ENCODE measurements at places on chromosomes 1 and 21. TPM values are rescaled to one million over a fixed set of nuclear protein-coding genes. Genes with fewer than 3 reads are reported as not detected.
A peak's percentile ranks its signal among the peaks of the same experiment; 100 is the strongest.

The CDC42 gene
- 404 TPM for total RNA-seq

The RAB3B gene
- total RNA-seq, result 2.2 TPM

The FLG2 gene
- total RNA-seq, result not detected

The KIF14 gene
- total RNA-seq, result 22.1 TPM

The LIN28A gene
- total RNA-seq, result 0.86 TPM

The ATP13A2 gene
- total RNA-seq, result 47.2 TPM

The WDR64 gene
- not detected for total RNA-seq

GRCh38 chr21:35142036-35142815 is 93.1 kb upstream of the RUNX1 start:
- DNase-seq, result no peak

DNA sequence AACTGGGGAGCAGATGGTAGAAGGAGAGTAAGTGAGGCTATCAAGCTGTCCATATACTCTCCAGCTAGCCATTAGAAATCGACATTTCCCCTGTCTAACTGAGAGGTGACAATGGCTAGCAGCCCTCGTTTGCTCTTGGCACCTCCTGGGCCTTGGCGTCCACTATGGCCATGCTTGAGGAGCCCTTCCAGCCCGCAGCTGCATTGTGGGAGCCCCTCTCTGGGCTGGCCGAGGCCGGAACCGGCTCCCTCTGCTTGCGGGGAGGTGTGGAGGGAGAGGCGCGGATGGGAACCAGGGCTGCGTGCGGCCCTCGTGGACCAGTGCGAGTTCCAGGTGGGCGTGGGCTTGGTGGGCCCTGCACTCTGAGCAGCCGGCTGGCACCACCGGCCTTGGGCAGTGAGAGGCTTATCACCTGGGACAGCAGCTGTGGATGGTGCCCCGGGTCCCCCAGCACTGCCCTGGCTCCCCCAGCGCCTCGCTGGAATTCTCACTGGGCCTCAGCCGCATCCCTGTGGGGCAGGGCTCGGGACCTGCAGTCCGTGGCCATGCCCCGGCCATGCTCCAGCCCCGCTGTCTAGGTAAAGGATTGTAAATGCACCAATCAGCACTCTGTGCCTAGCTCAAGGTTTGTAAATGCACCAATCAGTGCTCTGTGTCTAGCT is 56.2 kb upstream of the PARP1 start:
- DNase-seq, result no peak

DNA sequence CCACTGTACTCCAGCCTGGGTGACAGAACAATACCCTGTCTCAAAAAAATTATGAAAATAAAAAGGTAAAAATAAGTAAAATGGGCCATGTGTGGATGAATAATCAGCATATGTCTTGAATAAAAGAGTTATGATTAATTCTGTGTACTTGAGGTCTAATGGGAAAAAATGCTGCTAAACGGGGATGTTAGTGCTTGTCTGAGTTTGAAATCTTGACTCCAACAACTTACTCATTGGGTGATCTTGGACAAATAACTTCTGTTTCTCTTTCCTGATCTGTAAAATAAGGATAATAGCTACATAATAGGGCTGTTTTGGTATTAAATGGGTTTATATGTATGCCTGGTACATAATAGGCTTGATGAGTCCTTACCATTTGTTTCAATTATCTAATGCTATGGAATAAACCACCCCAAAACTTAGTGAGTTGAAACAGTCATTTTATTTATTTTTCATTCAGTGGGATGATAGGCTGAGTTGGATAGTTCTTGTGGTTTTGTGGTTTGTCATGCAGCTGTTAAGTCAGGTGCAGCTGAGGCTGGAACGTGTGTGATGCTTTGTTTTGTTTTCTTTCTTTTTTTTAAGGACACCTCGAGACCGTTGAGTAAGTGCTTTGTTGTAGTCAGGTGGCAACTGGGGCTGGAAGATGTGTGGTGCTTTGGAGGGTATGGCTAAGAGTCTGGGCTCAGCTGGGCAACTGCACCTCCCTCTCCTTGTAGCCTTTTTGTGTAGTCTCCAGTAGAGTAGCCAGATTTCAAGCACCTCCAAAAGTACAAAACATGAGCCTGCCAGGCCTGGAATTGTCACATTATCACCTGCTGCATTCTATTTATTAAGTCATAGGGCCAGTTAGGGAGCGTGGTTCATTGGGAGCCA is 4.9 kb downstream of the MDM4 start:
- DNase-seq, result peak; percentile 45

DNA sequence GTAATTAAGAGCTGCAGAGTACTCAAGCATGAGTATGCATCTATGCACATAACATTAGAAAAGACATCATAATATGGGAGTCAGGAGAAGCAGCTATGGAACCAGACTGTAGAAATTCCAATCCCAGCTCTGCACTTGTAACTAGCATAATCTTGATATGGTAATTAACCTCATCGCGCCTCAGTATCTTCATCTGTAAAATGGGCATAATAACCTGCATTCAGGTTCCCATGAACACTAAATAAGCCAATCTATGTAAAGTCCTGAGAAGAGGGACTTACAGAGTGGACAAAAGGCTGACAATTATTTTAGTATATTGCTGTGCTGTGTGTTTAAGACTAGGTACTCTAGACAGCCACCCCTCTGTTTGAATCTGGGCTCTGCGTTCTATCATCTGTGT is 318.9 kb upstream of the USP25 start:
- DNase-seq, result no peak

- peak; percentile 59 for DNase-seq
These were observed 1.7 kb upstream of the GADD45A start for GRCh38 chr1:67683316-67683715.

DNA sequence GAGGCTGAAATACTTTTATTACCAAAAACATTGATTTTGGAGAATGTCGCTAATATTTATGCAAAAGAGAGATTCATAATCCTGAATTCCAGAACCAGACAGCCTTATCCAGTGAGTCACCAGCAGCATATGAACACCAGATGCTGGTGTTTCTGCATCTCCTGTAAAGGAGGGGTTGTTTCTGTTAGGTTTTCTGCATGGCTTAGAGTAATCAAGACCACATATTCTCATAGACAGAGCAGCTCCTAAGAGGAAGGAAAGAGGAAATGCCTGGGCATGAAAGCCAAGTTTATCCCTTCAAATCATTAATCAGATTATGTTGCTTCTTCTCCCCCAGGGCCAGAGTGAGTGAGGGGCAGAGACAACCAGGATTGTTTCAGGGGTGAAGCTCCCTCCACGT is 86.2 kb downstream of the NGF start:
- peak; percentile 86 for DNase-seq

- peak; percentile 56 for DNase-seq
These were observed at the start of gene RXFP4 for GRCh38 chr1:155940993-155941844. Gene RXFP4 (plus strand): TSS chr1:155941638. CDS start chr1:155941710, 72 bp downstream.

DNA sequence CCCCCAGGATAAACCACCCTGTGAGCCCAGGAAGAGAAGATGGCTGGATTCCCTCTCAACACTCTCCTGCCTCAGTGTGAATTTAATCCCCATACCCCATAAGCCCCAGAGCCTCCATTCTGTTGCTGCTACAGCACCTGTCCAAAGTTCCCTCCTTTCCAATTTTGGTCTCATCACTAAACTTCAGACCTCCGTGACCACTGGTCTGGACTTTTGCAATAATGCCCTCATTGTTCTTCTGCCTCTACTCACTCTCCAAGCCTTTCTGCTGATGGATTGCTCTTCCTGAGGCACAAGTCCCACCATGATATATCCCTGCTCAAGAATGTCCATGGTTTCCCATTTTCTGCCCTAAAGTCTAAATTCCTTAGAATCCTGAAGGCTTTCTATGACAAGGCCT is 83.2 kb downstream of the CD58 start:
- DNase-seq, result no peak

DNA sequence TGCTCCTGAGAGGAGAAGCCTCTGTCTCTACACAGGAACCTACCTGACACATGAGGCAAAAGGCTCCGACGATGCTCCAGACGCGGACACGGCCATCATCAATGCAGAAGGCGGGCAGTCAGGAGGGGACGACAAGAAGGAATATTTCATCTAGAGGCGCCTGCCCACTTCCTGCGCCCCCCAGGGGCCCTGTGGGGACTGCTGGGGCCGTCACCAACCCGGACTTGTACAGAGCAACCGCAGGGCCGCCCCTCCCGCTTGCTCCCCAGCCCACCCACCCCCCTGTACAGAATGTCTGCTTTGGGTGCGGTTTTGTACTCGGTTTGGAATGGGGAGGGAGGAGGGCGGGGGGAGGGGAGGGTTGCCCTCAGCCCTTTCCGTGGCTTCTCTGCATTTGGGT is 3.9 kb upstream of the ACKR1 start:
- DNase-seq, result no peak

GRCh38 chr1:46067652-46068051 is 64.8 kb downstream of the PIK3R3 start:
- no peak for DNase-seq

- no peak for DNase-seq
These were observed 226.5 kb downstream of the PTPRC start for GRCh38 chr1:198865319-198865718.

- DNase-seq, result no peak
These were observed 67.2 kb downstream of the UBIAD1 start for GRCh38 chr1:11340233-11340632.

DNA sequence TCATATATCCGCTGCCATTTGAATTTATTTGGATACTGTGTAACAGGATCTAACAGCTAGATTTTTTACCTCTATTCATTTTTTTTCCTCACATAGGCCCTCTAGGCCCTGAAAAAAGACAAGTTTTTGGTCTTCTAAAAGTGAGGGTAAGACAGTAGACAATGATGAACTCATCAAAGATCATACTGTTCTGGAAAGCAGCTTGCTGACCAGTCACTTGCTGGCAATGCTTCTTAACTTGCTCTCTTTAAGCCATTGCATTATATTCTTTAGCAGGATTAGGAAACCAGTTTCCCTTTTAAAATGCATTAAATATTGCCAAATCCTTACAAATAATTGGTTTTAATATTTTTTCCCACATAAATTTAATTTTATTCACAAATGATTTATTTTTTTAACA is 65.5 kb downstream of the SYT14 start:
- DNase-seq, result no peak

GRCh38 chr1:10866321-10867093 is 70.1 kb upstream of the CASZ1 start:
- peak; percentile 51 for DNase-seq

GRCh38 chr1:216478238-216478637 is 55.0 kb upstream of the USH2A start:
- DNase-seq, result no peak

Measured in Daoy (cell line).